Activated CD8-positive, alpha-beta memory T cell treated with anti-CD3 and anti-CD28 coated beads for 48 hours (primary cell): ENCODE measurements at places on chromosomes 4 and X.

- no peak for DNase-seq
These were observed 562.4 kb upstream of the ZFP42 start for GRCh38 chr4:187433141-187433540.

DNA sequence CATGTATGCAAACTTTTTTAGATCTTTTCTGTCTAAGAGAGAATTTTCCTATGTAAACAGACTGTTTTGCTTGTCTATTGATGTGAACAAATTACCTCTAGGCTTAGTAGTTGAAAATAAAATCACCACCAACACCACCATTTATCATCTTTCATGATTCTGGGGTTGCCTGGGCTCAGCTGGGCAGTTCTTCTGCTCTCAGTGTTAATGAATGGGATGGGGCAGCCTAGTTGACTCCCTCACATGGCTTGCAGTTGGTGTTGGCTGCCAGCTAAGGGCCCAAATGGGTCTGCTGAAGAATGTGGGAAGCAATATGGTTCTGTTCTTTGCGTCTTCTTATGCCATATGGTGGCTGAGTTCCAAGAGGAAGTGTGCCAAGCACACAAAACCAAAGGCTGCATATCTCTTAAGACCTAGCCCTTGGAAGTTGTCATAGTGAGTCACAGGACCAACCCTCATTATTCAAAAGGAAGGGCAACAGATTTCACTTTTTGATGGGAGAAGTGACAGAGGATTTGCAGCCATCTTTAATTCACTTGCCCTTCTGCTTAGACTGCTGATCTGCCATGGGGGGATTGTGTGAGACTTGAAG, 17.9 kb downstream of the REELD1 start:
- no peak for DNase-seq

DNA sequence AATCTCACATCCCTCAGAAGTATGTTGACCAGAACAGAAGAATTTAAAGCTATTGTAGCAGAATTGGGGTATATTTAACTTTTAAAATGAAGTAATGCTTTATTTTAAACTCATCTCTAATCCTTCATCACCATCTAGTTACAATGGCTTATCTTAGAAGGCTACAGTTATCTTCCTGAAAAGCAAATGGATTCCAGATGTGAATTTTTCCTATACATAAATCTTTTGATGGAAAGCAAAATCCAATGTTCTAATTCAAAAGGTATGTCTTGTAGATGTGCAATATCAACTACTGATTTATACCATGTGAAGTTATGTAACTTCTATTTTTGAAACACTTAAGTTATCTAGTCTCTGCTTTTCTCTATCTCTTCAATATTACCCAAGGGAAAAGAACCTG, 47.6 kb downstream of the CCNG2 start:
- DNase-seq, result no peak

GRCh38 chr4:113365377-113365776, 315.9 kb downstream of the ANK2 start:
- DNase-seq, result no peak

DNA sequence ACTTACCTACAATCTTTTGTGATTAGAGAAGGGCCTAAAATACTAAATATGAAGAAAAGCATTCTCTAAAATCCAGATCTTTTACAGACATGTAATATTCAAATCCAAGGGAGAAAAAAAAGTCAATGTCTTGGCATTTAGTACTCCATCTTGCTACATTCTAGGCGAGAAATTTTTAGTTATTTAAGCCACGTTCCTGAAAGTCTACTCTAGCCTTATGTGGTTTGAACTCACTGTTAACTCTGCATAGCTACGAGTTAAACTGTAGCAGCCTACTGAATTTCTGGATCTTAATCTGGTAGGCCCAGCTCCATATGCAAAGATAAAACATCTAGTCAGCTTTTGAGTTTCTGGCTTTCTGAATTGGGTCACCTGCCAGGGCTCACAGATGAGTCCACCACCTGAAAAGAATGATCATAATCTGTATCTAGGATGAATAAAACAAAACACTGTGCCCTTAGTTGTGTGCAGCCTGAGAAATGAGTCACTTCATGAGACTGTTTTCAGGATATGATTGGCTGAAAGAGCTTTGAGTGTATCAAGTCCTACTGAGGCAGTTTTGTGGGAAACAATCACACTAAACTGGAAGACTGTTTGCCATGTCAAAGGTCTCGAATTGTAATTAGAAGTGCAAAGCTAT, 3.2 kb upstream of the NEK1 start:
- no peak for DNase-seq

DNA sequence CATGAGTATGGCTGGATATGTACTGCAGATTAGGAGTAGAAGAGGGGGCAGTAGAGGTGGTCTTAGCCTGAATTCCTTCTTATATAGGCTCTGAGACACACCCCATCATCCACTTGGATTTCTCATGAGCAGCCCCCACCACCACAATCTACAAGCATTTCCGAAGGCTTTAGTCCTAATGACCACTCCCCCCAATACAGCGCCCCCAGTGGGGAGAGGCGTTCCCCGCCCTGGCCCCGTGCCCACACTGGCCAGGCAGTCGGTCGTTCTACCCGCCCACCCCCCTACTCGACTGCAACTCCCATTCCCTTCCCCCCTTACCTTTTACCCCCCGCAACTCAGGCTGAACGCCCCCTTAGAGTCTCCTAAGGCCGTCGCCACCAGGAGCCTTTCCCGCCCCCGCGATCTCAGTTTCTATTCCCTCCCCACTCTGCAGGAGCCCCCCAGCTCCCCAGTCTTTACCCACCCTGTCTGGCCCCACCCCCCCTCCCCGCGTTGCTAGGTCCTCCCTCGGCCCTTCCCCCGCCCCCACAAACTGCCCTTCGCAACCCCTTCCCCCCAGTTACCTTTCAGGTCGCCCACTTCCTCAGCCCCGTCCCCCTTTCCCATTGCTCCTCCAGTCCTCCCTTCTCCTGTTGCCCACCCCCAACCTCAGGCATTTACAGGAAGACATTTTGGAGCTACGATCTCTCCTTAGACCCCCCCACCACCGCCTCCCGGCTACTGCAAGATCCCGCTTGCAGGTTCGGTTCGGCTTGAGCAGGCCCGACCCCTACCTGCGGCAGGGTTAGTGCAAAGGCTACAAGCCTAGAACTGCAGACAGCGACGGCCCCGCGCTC, 468 bp downstream of the ZMYM3 start:
- no peak for DNase-seq
